Stimulated activated CD8-positive, alpha-beta memory T cell treated with anti-CD3 and anti-CD28 coated beads, Interleukin-7, amount 100 ng/mL, for 24 hours (primary cell): ENCODE measurements at places on chromosomes 13 and 19.

- no peak for DNase-seq
These were observed 91.8 kb downstream of the LRCH1 start for GRCh38 chr13:46644816-46645215.

- peak; percentile 11 for DNase-seq
These were observed 593 bp downstream of the ATP8B3 start for GRCh38 chr19:1811472-1811894.

DNA sequence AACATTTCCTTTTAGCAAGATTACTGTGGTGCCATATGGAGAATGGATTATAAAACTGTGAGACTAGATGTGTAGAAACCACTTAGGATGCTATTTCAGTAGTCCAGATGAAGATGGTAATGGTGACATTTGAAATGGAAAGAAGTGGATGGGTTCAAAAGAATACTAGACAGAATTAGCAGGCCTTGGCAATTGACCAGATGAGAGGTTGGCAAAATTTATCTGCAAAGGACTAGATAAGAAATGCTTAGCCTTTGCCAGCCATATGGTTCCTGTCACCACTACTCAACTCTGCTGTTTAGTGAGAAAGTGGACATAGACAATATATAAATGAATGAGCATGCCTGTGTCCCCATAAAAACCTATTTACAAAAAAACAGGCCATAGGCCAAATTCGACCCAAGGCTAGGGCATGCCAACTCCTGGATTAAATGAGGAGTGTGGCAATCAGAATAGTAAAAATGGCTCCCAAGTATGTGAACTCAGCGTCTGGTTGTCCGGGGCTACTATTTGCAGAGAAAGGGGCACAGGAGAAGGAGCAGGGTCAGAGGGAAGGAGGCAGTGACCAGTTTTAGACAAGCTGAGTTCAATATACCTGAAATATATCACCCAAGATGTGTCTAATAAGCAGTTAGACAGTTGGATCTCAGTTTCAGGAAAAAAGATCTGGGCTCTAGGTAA, 98.4 kb downstream of the ENOX1 start:
- DNase-seq, result no peak

GRCh38 chr19:55640043-55640576, 692 bp upstream of the ZNF580 start:
- DNase-seq, result no peak

GRCh38 chr19:3471954-3472655, 8.2 kb downstream of the SMIM24 start:
- DNase-seq, result peak; percentile 17

DNA sequence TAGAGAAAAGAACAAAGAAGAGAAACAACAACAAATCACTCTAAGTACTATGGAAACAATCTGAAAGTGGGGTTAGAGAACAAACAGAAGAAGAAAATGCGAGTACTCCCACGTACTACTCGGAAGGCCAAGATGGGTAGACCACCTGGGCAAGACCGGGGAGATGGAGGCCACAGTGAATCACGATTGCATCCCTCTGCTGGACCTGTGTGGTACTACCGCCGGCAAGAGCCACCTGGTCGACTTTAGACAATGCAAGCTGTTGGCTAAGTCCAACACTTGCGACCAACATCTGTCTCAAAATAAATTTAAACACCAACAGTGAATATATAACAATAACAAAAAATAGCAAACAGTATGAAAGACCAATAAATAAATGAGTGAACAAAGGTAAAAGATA, 45.5 kb upstream of the ZNF91 start:
- DNase-seq, result no peak

DNA sequence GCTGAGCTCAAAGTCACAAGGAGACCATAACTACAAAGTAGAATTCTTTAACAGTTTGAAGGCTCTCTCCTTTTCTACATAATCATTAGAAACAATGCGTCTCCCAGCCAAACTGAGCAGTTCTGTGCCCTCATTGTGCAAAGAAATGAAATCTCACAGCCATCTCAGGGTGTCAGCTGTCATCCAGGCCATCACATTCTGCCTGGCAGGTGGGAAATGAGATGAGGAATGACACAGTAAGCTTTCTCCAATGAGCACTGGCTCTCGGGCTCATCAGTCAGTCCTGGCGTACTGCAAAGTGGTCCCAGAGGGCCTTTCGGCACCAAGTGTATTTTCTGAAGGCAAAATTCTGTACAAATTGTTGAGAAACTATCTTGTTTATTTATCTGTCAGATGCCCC, 306.5 kb downstream of the KCTD12 start:
- DNase-seq, result no peak

GRCh38 chr13:93865235-93865634, 614.2 kb downstream of the DCT start:
- DNase-seq, result no peak

GRCh38 chr19:38303517-38304351, at the start of gene C19orf33:
Gene C19orf33, plus strand, starts transcription at chr19:38304251. Its CDS starts 11 bp downstream, at chr19:38304262.
- no peak for DNase-seq
